ENCODE measurements at places on chromosomes 5 and 9. TPM values are rescaled to one million over a fixed set of nuclear protein-coding genes. Genes with fewer than 3 reads are reported as not detected.

The PGM5 gene
- total RNA-seq, result 190 TPM

The TMEM232 gene
- 3.6 TPM for total RNA-seq

The IL4 gene
- total RNA-seq, result not detected

The C1QTNF2 gene
- total RNA-seq, result 1.4 TPM

The PCDHB14 gene
- 1.9 TPM for total RNA-seq

The MAN2A1 gene
- 9.2 TPM for total RNA-seq

The HTR4 gene
- 0.99 TPM for total RNA-seq

The TSLP gene
- 5.3 TPM for total RNA-seq

The CDX1 gene
- not detected for total RNA-seq

The LAMC3 gene
- 0.66 TPM for total RNA-seq

The MAT2B gene
- 69.2 TPM for total RNA-seq

The RLN1 gene
- total RNA-seq, result not detected

The C9orf153 gene
- 0.38 TPM for total RNA-seq

The C1QTNF3 gene
- 0.49 TPM for total RNA-seq

The ZBTB43 gene
- 30.2 TPM for total RNA-seq

The GDNF gene
- 0.27 TPM for total RNA-seq

The CDKN2B-AS1 gene
- total RNA-seq, result 0.30 TPM

The FAM200C gene
- 4.9 TPM for total RNA-seq

The SHOC1 gene
- not detected for total RNA-seq

The SPINK4 gene
- not detected for total RNA-seq

The GLRA1 gene
- not detected for total RNA-seq

The BTNL3 gene
- total RNA-seq, result not detected

The SLC23A1 gene
- total RNA-seq, result not detected

All from left ventricle myocardium inferior (tissue), 1 donor.